ENCODE measurements at places on chromosomes 4 and X.

DNA sequence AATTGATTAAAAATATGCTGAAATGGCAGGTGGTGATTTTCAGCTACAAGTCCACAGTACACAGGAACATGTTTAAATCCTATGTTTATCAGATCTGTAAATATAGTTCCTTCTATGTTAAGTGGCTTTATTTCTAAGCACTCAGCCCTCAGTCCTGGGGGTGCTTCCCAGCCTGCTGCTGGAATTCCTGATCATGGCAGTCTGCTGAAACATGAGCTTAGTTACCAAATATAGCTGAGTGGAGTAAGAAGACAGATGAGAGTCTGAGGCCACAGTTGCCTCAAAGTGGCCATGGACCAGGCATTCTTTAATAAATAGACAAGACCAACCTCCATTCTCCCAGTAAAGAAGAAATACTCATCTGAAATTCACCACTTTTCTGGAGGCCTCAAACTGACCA is 17.1 kb upstream of the DDX60 start:
- no peak for DNase-seq

DNA sequence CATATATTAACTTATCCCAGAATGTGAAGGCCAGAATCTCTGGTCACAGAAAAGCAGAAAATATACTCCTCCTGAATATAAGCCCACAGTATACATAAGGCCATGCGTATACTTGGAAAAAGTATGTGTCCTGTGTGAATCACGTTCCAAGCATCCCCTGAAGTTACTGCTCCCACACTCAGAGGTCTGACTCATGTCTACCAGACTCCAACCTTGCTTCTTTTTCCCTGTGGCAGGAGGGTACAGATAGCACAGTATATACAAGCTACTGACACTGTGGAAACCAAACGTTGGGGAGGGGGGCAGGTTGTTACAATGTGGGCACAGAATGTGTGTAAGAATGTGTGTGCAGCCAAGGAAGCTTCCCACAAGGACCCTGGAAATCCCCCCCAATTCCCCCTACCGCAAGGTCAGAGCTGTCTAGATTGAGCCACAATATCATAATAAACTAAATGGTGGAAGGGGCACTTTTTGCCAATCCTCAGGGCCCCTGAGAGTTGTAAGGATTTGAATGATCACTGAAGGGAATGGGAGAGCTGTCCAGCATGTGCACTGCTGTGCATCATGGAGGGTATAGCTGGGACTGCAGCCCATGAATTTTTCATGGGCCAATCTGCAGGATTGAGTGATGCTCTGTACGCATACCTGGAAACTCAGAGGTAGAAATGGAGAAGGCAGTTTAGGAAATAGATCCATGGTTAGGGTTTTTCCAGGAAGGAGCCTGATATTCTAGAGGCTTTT is 7.4 kb upstream of the RELL1 start:
- peak; percentile 71 for DNase-seq

DNA sequence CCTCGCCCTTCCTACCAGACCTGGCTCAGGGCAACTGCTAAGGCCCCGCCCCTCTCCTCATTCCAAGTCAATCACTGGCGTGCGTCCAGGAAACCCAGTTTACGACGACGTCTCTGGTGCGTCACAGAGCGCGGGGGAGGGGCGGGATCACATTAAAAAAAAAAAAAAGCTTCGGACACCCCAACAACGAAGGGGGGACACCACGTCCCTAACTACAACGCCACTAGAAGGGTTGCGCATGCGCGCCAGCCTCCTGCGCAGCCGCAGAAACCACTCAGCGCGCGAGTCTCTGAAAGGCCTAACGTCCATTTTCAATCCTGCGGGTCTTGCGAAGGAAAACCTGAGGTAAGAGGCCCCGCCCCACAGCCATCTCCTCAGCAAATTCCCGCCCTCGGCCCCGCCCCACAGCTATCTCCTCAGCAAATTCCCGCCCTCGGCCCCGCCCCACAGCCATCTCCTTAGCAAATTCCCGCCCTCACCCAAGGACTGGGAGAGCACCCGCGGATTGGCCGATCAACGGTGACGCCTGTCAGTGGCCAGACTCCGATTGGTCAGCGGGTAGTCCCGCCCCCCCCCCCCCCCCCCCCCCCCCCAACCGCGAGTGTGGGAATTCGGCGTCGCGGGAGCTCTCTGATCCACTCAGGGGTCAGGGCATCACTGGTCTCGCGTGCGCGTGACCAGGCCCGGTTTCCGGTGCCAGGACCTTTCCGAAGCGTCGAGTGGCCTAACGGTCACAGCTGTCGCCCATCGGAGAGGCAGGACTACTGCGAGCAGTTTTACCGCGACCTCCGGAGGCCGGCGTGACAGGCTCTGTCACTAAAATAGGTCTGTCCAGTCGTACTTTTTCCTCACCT is at the start of gene SCML1:
Gene SCML1 (plus strand): TSS at position 638 of the 854 bp plus-strand sequence. CDS start 6,694 bp downstream, outside the sequence.
- DNase-seq: peak; percentile 94

- DNase-seq: no peak
Measured at GRCh38 chr4:183324619-183325018, 2.4 kb upstream of the CLDN24 start.

DNA sequence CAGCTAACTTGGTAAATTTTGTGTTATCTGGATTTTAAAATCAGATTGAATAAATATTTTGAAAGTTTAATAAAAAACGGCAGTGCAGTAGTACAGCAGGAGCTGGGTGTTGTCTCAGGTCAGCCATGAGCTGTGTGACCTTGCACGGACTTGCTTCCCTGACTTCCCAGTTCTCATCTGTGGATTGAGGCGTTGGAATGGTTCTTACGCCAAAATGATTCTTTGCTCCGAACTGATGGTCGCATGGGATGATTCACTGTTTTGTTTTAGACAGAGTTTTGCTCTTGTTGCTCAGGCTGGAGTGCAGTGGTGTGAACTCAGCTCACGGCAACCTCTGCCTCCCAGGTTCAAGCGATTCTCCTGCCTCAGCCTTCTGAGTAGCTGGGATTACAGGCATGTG is 45.0 kb downstream of the RGS12 start:
- no peak for DNase-seq

DNA sequence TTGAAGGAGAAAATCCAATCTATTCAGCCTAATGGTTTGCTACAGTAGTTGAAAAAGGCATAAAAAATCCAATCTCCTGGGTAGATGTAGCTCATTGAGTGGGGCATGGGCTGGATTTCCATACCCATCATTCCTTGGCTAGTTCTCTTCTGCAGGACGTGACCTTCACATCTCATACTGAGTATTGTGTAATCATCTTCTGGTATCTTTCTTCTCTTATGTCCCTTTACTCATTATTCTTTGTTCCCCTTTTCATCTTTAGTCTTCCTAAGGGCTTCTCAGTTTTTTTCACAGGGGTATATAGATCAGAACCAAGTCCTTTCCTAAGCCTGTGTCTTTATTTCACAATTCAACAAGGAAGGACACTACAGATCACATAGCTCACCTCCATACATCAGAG is 727.6 kb upstream of the MAGEB2 start:
- no peak for DNase-seq

DNA sequence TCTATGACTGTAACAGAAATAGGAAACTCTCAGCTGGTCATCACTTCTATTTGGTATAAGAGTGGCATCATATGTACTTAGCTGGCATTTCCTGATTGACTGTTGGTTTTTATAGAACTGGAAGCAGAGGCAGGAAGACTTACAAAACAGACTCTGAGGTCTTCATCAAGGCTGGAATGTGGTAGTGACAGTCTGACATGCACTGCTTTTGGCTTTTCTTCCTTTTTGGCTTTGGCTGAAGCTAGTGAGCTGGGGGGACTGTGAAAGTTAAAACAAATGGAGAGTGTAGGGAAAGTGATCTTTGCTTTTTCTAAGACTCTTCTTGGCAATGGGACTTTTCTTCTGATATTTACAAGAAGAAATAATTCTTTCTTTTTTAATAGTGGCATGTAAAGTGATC is 121.1 kb upstream of the SLC4A4 start:
- peak; percentile 34 for DNase-seq

- DNase-seq: peak; percentile 32
Measured at GRCh38 chrX:81195712-81196111, 6.0 kb downstream of the HMGN5 start.

GRCh38 chrX:151153667-151154066 is 22.7 kb upstream of the GPR50 start:
- DNase-seq: no peak

GRCh38 chr4:158750379-158750778 is 18.4 kb upstream of the FNIP2 start:
- peak; percentile 76 for DNase-seq

DNA sequence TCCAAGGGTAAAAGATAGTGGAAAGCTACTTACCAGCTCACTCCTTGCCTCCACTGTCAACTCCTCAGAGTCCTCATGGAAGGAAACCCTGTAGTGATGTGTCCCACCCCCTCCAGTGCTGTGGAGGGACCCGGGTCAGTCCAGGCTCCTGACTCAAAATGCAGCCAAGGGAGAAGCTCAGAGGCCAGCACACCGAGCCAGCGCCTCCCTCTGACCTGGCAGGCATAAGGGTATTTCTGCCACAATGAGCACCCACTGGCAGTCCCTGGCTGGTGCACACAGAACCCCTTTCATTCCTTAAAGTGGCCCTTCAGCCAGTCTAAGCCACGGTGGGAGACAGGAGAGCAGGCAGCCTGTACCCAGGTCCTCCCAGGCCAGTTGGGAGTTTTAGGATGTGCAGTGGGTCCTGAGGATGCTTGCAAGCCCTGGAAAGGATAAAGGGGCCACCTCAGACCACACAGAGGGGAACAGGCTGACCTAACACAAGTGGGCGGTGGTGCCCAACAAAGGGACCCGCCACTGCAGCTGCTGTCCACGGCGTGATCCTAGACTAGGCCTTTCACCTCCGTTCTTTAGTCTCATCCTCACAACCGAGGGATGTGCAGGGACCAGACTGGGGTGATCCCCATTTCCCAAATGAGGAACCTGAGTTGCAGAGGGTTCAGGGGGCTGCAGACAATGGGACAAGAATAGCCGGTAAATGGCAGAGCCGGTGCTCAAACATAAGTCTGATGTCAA is 5.7 kb downstream of the JAKMIP1 start:
- no peak for DNase-seq

DNA sequence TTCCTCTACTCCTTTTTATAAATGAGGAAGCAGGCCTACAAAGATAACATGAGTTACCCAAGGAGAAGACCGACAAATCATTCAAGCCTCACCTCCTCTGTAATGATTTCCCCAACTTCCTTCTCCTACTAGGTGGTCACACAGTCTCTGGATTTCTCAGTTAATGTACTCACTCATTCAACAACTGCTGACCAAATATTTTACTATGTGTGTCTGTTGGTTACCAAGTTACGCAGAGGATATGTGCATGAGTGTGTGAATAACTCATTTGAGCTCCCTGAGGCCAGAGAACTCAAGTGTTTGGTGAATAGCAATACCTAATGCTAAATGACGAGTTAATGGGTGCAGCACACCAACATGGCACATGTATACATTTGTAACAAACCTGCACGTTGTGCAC is 10.4 kb downstream of the CASK start:
- no peak for DNase-seq

DNA sequence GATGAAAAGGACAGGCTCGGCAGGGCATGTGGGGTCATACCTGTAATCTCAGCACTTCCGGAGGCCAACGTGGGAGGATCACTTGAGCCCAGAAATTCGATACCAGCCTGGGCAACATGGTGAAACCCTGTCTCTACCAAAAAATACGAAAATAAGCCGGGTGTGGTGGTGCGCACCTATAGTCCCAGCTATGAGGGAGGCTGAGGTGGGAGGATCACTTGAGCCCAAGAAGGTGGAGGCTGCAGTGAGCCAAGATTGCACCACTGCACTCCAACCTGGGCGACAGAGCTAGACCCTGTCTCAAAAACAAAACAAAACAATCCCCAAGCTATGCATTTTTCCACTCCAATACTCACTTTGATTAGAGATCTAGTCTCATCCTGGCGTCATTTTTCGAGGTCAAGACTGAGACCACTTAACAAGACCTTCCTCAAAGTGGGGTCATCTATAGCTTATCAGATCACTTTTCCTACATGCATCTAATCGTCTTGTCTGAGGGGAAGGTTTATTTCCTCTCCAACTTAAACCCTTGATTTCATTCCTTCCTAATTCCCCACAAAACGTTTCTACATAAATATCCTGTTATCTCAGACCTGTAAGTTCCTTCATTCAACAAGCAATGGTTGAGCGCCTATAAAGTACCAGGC is 1.3 kb downstream of the NKAP start:
- DNase-seq: no peak

GRCh38 chr4:53987761-53988171 is 76.6 kb downstream of the CHIC2 start:
- peak; percentile 47 for DNase-seq

DNA sequence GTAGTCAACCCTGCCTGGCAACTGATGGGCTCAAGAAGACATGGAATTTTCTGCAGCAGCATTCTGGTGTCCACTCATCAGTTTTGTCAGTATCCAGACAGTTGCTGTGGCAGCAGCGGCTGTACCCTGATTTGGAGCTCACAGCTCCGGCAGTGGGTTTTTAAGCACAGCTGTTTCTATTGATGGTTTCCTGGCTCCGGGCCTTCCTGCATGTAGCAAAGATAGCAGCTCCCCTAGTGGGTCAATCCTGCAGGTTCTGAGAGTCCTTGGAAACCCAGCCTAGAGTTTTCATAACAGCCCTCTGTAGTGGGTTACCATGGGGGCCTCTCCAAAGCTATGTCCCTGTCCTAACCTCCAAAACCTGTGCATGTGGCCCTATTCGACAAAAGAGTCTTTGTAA is 84.0 kb upstream of the ATP6AP2 start:
- peak; percentile 16 for DNase-seq

DNA sequence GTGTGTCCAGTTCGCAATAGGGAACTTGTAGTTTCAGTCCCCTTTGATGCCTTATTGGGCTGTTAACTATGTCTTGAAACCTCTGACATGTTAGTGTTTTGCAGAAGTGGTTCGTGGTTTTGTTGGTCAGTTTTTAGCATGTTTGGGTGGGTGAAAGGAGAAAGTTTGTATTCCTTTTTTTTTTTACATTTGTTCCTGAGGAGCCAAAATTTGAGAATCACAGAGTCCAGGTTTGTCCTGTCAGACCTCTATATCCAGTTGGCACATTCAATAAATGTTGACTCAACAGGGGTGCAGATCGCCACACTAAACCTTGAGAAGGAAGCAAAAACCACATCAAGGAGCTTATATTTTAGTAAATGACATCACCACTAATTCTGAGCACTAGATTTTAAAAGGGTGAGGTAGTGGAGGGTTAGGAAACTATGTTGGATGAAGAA is 26.2 kb downstream of the DLG3 start:
- DNase-seq: no peak

GRCh38 chr4:109111031-109111430 is 191.4 kb downstream of the COL25A1 start:
- no peak for DNase-seq

- no peak for DNase-seq
Measured at GRCh38 chr4:124953486-124953885, 241.0 kb upstream of the ANKRD50 start.

GRCh38 chrX:154525606-154526490 is 9.8 kb upstream of the FAM3A start:
- no peak for DNase-seq

DNA sequence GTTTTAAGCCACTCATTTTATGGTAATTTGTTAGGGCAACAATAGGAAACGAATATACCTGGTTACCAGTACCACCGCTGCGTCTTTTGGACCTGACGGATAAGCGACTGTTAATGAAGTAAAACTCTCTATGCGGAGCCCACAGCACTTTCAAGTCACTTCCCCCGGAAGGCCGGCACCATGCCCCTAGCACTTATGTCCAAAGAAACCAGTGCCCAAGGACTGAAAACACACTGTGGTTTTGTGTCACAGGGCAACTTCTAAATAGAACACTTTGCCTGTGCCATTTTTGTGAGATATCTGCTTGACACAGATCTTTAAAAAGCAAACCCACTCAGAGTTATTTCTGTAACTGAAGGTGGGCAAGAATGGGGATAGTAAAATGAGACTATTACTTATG is 22.7 kb downstream of the SH3KBP1 start:
- DNase-seq: no peak

- DNase-seq: no peak
Measured at GRCh38 chrX:115564243-115564642, 3.3 kb downstream of the PLS3 start.

Data from GM03348 (cell line).